ENCODE measurements at places on chromosomes 4 and X.

DNA sequence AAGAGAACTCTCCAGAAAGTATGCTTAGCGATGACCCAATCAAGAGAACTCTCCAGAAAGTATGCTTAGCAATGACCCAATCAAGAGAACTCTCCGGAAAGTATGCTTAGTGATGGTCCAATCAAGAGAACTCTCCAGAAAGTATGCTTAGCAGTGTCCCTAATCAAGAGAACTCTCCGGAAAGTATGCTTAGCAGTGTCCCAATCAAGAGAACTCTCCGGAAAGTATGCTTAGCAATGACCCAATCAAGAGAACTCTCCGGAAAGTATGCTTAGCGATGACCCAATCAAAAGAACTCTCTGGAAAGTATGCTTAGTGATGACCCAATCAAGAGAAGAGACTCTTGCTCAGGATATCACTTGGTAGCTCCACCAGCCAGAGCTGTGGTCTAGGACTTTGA is 92.5 kb downstream of the AFAP1 start:
- DNase-seq = no peak

GRCh38 chrX:112440277-112440676 is 239.5 kb downstream of the LHFPL1 start:
- DNase-seq = no peak

DNA sequence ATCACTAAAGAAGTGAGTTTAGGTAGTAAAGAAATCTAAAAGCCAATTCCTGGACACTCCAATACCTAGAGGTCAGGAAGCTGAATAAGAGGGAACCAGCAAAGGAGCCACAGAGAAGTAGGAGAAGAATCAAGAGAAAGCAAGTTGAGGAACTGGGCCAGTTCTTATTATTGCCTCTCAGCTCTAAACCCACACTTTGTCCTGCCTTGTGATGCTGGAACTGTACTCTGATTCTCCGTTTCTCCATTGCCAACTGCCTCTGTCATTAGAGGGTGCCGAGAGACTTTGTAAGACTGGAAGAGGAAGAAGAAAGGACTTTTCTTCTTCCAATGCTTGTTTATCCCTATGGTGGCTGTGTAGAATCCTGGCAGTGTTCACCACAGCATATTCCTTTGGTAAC is 38.6 kb downstream of the NSUN7 start:
- no peak for DNase-seq

DNA sequence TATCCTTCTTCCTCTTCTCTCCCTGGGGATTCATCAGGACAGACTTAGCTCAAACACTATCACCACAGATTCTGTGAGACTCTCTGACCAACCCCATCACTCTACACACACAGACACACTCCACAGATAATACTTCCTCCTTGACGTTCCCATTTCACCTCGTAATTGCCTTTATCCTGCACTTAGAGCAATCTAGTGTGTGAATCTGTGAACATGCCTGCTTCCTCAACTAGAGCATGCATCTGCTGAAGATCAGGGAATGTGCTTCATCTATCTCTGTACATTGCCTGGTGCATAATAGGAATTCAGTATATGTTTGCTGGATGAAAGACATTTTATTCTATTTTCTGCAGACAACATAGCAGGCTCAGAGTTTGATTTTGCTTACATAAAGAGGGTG is 25.1 kb upstream of the HS6ST2 start:
- no peak for DNase-seq

DNA sequence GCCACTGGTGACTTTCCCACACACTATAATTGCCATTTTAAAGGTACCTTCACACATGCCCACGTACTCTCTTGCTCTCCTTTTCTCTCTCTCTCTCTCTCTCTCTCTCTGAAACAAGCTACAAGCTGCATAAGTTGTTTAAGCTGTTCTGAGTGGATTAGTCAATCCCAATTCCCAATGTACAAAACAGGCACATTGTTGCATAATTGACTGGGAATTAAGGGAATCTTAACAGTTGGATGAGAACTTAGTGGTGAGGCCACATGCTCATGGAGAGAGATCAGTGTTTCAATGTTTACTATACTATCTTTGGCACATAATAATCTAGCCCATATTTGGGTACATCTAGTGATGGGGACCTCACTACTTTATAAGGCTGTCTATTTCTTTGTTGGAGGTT is 123.3 kb downstream of the ARHGEF9 start:
- DNase-seq = no peak

GRCh38 chrX:46770000-46770816 is 11.3 kb upstream of the SLC9A7 start:
- peak; percentile 57 for DNase-seq

- DNase-seq = peak; percentile 78
Observed at GRCh38 chrX:53089224-53089842, 4.6 kb upstream of the KANTR start.

GRCh38 chr4:7753931-7754465 is 185.7 kb downstream of the AFAP1 start:
- DNase-seq = no peak

- DNase-seq = peak; percentile 50
Observed at GRCh38 chr4:138310498-138310897, 68.3 kb upstream of the SLC7A11 start.

DNA sequence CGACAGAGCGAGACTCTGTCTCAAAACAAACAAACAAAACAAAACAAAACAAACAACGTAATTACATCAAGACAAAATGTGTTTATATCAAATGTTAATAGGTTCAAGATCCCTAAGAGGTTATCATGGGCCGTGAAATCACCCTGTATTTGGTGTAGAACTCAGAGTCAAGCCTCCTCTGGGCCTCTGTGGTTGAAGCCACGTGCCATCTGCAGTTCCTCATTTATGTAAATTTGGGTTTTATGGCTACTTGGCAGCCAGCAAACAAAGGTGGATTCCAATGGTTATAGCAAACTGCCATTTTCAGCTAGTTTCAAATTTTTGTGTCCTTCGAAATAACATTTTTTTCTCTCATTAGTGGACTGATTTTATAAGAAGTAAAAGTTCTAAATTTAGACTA is 16.4 kb downstream of the NSDHL start:
- DNase-seq = no peak

DNA sequence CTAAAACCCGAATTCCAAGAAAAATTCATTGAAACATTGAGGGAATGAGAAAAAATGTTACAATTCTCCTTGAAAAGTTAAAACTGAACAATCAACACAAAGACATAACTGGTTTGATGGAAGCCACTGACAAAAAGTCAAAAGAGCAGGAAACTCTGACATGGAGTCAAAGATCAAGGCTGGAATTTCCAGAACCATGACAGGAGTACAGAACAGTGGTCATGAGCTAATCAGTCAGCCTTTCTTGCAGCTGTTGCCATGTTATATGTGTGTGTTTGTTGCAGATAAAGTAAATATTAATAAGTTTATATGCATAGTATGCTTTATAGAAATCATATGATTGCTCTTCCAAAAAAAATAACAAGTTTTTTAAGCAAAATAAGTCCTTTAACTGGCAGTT is 184.7 kb upstream of the HCCS start:
- peak; percentile 21 for DNase-seq

DNA sequence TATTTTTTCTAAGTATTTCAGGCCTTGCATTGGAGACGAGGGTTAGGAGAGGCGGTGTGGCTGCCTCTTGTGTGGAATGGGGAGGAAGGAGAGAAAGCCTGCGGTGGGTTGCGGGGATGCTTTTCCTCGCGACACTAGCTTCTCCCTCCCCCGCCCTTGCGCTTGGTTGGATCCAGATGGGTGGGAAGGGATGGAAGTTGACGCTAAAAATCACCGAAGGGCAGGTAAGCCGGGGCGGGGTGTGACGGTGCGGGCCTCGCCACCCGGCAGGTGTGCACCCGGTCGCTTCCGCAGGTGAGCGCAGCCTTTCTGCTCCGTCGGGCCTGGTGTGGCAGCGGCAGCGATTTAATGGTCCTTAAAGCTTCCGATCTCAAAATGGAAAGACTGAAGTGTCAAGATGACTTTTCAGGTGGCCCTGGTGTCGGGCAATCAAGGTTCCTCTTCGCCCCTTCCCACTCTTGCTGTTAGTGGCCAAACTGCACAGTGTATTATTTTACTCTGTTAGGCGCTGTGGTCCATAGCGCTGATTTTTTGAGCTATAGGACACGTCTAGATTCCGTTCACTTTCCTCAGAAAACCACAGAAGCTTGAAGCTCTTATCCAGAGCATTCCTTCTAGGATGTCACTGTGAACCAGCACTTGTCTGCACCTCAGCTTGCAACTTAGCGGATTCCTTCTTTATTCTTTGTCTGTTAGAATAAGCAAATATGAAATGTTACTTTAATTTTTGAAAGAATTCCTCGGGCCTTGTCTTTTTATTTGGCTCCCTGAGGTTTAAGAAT is 765 bp downstream of the ENOPH1 start:
- DNase-seq = peak; percentile 26

- DNase-seq = no peak
Observed at GRCh38 chrX:134369576-134369975, 90.4 kb upstream of the HPRT1 start.

DNA sequence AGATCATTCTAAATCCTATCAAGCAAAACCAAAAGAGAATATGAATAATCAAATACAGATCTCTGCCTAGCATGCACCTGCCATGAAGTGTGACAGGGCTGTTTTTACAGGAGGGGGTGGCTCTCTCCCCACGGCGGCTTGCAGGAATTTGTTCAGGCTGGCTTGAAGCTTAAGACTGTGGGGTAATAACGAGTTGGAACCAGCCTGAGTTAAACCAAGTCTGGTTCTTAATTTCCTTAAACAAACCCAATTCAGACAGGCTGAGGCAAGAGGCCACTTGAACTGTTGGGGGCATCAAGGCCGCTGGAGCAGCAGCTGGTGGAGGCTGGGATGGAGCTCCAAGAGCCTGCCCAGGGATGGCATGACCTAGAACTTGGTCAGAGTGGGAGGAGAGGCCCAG is 45.1 kb upstream of the LGI2 start:
- DNase-seq = no peak

GRCh38 chrX:111411983-111412382 is at the start of gene DCX:
TSS of gene DCX (minus strand) at chrX:111412192. CDS start at chrX:111410398, 1,794 bp downstream.
- no peak for DNase-seq

GRCh38 chr4:57023104-57023503 is 44.4 kb downstream of the POLR2B start:
- peak; percentile 76 for DNase-seq

GRCh38 chr4:35247047-35247446 is 997.3 kb downstream of the ARAP2 start:
- DNase-seq = no peak

DNA sequence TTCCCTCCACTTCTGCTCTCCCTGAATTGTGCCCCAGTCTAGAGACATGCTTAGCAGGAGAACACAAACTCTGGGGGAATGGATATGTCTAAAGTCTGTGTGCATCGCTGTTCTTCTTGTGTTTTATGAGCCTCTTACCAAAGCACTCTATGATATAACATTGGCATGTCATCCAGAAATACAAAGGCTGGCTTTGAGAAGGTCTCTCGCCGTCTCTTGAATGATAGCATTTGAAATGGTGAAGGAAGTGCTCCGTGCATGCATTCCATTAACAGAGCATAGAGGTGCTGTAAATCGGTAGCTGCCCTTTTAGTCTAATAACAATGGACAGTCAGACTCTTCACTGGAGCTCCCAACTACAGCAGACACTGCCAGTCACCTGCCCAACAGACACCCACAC is 7.1 kb upstream of the FAM149A start:
- DNase-seq = no peak

DNA sequence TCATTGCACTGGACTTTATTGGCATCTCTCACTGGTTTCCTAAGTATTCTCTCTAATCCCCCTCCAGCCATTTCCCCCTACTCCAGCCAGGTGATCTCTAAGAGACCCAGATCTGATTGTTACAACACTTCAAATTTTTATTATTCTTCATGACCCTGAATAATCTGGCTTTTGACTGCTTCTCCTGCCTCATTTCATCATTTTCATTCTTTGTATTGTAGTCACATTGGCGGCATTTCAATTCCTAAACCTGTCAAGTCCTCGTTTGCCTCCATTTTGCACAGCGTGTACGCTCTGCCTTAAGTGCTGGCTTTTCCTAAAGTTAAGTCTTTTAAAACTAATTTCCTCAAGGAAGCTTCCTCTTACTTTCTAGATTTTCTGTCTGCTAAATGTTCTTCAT is 31.6 kb downstream of the UBE2K start:
- DNase-seq = peak; percentile 50

DNA sequence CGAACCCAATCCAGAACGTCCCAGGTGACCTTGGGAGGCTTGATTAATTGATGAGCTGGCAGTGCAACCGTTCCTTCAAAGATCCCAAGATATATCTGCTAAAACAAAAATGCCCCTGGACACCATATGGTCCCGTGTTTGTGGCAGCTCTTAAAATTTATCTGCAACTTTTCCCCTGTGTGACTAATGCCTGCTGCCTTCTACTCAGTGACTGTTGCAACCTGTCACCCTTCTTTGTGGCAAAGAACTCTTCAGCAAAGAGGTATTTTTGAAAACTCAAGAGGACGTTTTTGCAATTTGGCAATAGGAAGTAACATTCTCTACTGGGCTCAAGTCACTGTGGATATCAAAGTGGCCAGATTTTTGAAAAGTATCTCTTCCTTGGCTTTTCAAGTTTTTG is 75.8 kb upstream of the SOD3 start:
- DNase-seq = no peak

GRCh38 chr4:176920694-176921093 is 128.0 kb upstream of the VEGFC start:
- DNase-seq = peak; percentile 88

DNA sequence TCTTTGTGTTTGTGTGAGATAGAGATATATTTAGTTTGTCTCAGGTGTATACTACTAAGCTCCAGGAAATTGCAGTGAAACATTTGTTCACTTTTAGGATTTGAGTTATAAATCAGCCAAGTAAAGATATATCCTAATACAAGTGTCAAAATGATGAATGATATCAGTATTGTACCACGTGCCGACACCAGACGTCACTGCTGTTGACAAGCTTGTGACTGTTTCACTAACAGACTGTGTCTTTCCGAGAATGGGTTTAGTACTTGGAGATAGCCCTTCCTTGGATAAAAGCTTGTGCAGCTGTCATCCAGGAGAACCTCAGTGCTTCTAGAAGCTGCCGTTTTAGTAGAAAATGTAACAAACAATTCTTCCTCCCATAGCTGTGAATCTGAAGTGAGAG is 343.3 kb downstream of the FBXO8 start:
- no peak for DNase-seq

GRCh38 chr4:99943904-99944437 is 2.4 kb downstream of the DNAJB14 start:
- no peak for DNase-seq

- DNase-seq = no peak
Observed at GRCh38 chr4:70925418-70925817, 23.2 kb downstream of the MOB1B start.

DNA sequence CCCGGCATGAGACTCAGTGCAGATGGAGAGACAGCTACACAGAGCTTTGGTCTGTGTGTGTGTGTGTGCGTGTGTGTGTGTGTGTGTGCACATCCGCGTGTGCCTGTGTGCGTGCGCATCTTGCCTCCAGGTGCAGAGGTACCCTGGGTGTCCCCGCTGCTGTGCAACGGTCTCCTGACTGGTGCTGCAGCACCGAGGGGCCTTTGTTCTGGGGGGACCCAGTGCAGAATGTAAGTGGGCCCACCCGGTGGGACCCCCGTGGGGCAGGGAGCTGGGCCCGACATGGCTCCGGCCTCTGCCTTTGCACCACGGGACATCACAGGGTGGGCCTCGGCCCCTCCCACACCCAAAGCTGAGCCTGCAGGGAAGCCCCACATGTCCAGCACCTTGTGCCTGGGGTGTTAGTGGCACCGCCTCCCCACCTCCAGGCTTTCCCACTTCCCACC is 14.3 kb downstream of the FGFR3 start:
- DNase-seq = no peak
